PC-9 (cell line): ENCODE measurements at places on chromosomes 3 and 15. TPM values are rescaled to one million over a fixed set of nuclear protein-coding genes. Genes with fewer than 3 reads are reported as not detected.

The AMIGO3 gene
- total RNA-seq = 1.0 TPM in 1 of 2 replicates, not detected in the other

The CNTN4 gene
- total RNA-seq = not detected in 2 replicates

The SERPINI2 gene
- total RNA-seq = not detected in 2 replicates

The DPPA2 gene
- not detected in 2 replicates for total RNA-seq

The STXBP5L gene
- not detected in 2 replicates for total RNA-seq
